ENCODE measurements at places on chromosomes 16 and 17. TPM values are rescaled to one million over a fixed set of nuclear protein-coding genes. Genes with fewer than 3 reads are reported as not detected.
A peak's percentile ranks its signal among the peaks of the same experiment; 100 is the strongest.

GRCh38 chr17:74868251-74868907, 4.4 kb downstream of the FDXR start:
- no peak overlapping the region for H3K27ac ChIP-seq
- DNase-seq = no peak
- peaks cover 3% of the 10 kb centered on the region for H3K4me1 ChIP-seq
- H3K36me3 ChIP-seq = no peaks in the 10 kb centered on the region

The SHISA9 gene
- not detected for total RNA-seq

- H3K27ac ChIP-seq = no peak overlapping the region
- no peaks in the 10 kb centered on the region for H3K27me3 ChIP-seq
- peaks cover 5% of the 10 kb centered on the region for H3K4me1 ChIP-seq
- no peak for DNase-seq
Measured at GRCh38 chr16:29321585-29321984, 84.9 kb downstream of the NPIPB11 start.

The FADS6 gene
- total RNA-seq = not detected

The SLC38A8 gene
- total RNA-seq = not detected

The MYH2 gene
- not detected for total RNA-seq

The TMEM235 gene
- total RNA-seq = not detected

DNA sequence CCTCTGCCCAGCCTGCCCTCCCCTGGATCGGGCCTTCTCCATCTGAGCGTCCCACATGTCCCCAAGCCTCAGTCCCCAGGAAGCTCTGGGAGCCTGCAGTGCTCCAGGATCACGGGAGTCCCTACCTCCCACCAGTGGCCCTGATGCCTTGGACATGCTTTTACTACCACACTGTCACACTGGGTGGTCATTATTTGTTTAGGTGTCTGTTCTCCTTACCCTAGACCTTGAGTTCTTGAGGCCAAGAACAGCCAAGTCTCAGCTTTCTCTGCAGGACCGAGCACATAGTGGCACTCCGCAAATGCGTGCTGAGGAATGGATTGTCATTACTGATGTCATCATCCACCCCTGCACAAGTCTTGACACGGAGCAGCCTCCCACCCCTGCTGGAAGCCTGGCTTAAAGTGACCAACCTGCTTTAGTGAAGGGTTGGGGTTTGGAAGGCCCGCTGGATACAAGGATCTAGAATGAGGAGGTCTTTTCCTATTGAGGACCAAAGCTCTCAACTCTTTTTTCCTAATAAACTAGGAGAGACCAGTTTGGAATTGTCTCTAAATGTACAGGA, 132.9 kb upstream of the CRHR1 start:
- H3K4me3 ChIP-seq = no peak overlapping the region
- no peak for DNase-seq
- no peaks in the 10 kb centered on the region for H3K36me3 ChIP-seq
- H3K4me1 ChIP-seq = no peaks in the 10 kb centered on the region

- H3K27ac ChIP-seq = no peak overlapping the region
- no peaks in the 10 kb centered on the region for H3K36me3 ChIP-seq
- no peak for DNase-seq
- peaks cover 40% of the 10 kb centered on the region for H3K27me3 ChIP-seq
- no peak overlapping the region for H3K4me3 ChIP-seq
Measured at GRCh38 chr16:30030011-30030685, 923 bp downstream of the TLCD3B start.

The ACSM2A gene
- not detected for total RNA-seq

DNA sequence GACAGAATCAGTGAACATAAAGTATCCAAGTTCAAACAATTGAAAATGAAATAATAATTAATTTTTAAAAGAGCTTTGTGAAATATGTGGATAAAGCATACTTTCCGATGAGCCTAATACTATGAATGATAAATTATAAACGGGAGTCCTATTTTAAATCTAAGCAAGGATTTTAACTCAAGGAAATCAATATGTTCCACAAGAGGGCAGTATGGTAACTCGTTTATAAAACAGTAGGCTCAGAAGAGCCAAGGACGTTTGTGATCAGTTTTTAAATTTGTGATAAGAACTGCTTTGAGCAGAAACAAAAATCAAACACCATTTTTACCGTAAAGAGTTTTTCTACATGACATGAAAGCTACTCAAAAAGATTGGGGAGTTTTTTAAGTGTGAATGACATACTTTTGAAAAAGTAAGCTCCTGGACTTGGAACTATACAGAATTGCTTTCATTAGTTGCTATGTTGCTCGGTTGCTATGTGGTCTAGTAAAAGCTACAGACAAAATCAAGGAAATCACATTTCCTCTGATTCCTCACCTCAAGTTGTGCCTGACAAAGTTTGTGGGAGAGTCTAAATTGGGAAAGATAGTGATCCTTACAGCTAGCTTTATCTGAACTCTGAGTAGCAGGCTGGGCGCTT, 11.8 kb upstream of the TEKT1 start:
- H3K27me3 ChIP-seq = no peaks in the 10 kb centered on the region
- DNase-seq = no peak
- H3K4me1 ChIP-seq = no peaks in the 10 kb centered on the region
- H3K4me3 ChIP-seq = no peak overlapping the region

DNA sequence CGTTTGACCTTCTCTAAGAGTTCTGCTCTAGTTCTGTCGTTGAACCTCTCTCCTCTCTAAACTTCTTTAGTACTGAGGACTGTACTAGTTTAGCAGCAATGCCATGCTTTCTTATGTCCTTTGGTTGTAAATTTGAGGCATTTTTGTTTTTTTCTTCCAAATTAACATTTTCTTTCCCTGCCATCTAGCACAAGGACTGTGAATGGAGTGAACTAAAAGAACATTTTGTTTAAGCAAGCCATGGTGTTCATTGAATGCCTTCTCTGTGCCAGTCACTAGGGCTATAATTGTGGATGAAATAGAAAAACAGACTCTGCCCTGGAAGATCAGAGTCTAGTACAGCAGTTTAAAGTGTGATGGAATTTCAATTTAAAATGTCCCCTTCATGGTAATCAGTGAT, 137.9 kb downstream of the FTO start:
- no peak overlapping the region for H3K4me3 ChIP-seq
- H3K27me3 ChIP-seq = no peaks in the 10 kb centered on the region
- H3K27ac ChIP-seq = no peak overlapping the region
- no peaks in the 10 kb centered on the region for H3K4me1 ChIP-seq

DNA sequence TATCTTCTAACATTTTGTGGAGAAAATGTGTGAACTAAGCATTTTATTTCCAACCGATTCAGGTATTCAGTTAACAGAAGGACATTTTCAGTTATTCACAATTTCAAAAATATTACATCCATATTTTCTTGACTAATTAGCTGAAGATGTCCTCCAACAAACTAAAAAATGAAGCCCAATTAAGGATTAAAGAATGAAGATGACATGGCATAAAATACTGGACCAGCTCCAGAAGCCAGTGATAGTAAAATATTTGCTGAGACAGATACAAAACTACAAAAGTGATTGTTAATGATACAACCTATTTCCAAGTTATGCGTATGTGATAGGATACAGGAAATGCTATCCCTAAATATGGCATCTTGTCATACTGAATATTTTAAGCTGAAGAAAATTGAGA, 48.6 kb downstream of the PMP22 start:
- H3K4me1 ChIP-seq = no peaks in the 10 kb centered on the region
- H3K36me3 ChIP-seq = no peaks in the 10 kb centered on the region
- no peaks in the 10 kb centered on the region for H3K27me3 ChIP-seq
- H3K4me3 ChIP-seq = no peak overlapping the region
- DNase-seq = no peak
- H3K27ac ChIP-seq = no peak overlapping the region

DNA sequence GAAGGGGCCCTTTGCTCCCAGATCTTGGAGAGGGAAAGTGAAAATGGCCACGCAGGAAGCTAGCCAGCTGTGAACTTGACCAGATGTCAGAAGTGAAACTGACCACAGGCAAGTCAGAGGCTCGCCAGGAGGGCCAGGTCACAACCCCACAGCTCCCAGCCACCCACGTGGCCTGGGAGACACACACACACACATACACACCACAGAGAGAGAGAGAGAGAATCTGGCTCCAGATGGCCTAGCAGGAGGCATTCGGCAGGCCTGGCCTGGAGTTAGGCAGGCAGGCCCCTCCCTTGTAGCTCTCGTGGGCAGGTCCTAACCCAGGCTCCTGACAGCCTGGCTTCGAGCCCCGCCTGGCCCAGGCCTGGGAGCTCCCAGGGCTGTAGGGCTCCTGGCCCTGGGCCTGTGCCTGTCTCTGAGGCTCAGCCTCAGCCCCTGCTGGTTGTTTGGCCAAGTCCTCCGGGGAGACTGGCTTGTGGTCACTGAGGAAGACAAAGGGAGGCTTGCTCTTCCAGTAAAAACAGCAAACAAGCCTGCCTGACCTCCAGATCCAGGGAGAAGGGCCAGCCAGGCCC, 20.2 kb downstream of the NGFR start:
- no peaks in the 10 kb centered on the region for H3K36me3 ChIP-seq
- no peaks in the 10 kb centered on the region for H3K27me3 ChIP-seq
- no peak overlapping the region for H3K4me3 ChIP-seq

The PRR15L gene
- 0.29 TPM for total RNA-seq

GRCh38 chr16:81514568-81515258, 70.1 kb downstream of the CMIP start:
- H3K4me3 ChIP-seq = no peak overlapping the region
- H3K4me1 ChIP-seq = no peaks in the 10 kb centered on the region
- no peak overlapping the region for H3K27ac ChIP-seq
- DNase-seq = no peak
- no peaks in the 10 kb centered on the region for H3K36me3 ChIP-seq
- H3K27me3 ChIP-seq = no peaks in the 10 kb centered on the region

- H3K27ac ChIP-seq = no peak overlapping the region
- no peaks in the 10 kb centered on the region for H3K27me3 ChIP-seq
- H3K4me3 ChIP-seq = no peak overlapping the region
Measured at GRCh38 chr17:82690786-82691489, 7.6 kb downstream of the RAB40B start.

- no peak overlapping the region for H3K27ac ChIP-seq
- H3K4me3 ChIP-seq = no peak overlapping the region
- H3K27me3 ChIP-seq = no peaks in the 10 kb centered on the region
Measured at GRCh38 chr16:89446975-89447293, 43.4 kb downstream of the ANKRD11 start.

- DNase-seq = no peak
- H3K4me1 ChIP-seq = peaks cover 20% of the 10 kb centered on the region
- H3K36me3 ChIP-seq = no peaks in the 10 kb centered on the region
- H3K27me3 ChIP-seq = no peaks in the 10 kb centered on the region
- H3K27ac ChIP-seq = peak overlapping the region; percentile 94
Measured at GRCh38 chr16:70705056-70705455, 19.2 kb upstream of the MTSS2 start.

DNA sequence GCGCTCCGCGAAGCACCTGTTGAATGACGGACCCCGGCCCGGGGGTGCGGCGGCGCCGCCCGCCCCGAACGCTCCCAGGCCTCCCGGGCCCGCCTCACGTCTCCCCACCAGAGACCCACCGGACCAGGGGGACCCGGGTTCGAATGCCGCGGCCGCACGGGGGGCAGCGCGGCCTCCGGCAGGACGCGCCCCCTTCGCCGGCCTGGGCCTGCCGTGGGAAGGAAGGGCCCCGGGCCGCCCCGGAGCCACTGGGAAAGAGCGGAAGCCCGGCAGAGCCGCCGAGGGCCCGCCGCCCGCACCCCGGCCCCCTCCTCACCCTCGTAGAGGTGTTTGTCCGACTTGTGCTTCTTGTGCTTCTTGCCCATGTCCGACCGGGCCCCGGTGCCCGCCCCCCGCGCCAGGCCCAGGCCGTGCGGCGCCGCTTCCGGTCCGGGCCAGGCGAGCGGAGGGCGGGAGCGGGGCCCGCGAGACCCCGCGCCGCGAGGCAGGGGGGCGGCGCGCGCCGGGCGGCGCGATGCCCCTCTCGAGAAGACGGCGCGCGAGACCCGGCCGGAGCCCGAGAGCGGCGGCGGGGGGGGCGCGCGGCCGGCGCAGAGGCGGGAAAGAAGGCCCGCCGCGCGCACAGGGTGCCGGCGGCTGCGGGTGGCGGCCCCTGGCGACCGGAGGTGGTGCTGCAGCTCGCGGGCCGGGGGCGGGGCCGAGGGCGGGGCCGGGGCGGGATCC, at the start of gene BRD7:
TSS of gene BRD7 (minus strand) at position 579 of the 723 bp plus-strand sequence. CDS start at position 365, 214 bp downstream.
- peak within 1 kb of the TSS; percentile 100 for H3K4me3 ChIP-seq
- no peaks in the 10 kb centered on the region for H3K36me3 ChIP-seq
- peak within 1 kb of the TSS; percentile 84 for H3K27ac ChIP-seq
- no peaks in the 10 kb centered on the region for H3K27me3 ChIP-seq
- no peaks in the 10 kb centered on the region for H3K4me1 ChIP-seq

DNA sequence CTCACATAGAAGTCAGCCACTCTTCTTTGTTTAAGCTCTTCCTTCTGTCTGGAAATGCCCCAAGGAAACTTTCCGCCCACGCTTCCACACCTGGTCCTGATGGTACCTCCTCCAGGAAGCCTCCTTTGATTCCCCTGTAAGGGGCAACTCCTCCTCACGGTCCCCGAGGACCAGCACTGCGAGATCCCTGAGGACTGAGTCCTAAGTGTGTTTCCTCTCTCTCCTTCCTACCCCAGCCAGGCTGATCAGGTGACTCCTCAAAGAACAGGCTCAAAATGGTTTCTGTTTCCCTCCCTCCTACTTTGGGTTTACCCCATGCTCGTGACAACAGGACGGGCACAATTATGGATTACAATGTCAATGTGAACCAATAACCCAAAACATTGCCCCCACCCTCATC, 63.0 kb upstream of the MED9 start:
- no peak overlapping the region for H3K27ac ChIP-seq
- no peaks in the 10 kb centered on the region for H3K4me1 ChIP-seq
- H3K36me3 ChIP-seq = no peaks in the 10 kb centered on the region
- no peak overlapping the region for H3K4me3 ChIP-seq

The ARL17B gene
- total RNA-seq = 17.7 TPM

The NAGS gene
- total RNA-seq = 3.4 TPM

DNA sequence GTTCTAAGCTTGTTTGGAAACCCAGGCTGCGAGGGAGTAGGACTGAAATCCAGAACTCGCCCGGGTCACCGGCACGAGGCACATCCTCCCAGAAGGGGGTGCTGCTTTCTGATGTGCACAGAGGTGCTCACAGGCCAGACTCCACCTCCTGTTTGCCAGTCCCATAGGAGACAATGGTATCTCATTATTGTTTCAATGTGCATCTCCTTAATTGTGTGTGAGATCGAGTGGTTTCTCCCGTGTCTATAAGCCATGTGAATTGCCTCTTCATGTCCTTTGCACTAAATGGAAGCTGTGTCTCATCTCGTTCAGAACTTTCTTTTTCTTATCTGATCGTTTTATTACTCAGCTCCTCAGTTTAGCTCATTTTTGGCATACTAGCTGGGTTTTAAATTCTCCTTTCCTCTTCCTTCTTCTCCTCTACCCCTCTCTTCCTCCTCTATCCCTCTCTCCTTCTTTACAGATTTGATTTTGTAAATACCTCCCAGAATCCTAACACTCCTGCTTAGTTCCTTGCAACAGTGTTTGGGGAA, 32.1 kb upstream of the PRKCB start:
- no peaks in the 10 kb centered on the region for H3K36me3 ChIP-seq
- no peak overlapping the region for H3K27ac ChIP-seq
- DNase-seq = peak; percentile 22
- H3K27me3 ChIP-seq = no peaks in the 10 kb centered on the region
- H3K4me1 ChIP-seq = no peaks in the 10 kb centered on the region

The PLXDC1 gene
- total RNA-seq = 45.1 TPM

- H3K36me3 ChIP-seq = no peaks in the 10 kb centered on the region
- DNase-seq = peak; percentile 45
- no peaks in the 10 kb centered on the region for H3K27me3 ChIP-seq
- H3K27ac ChIP-seq = peak overlapping the region; percentile 83
- peaks cover 20% of the 10 kb centered on the region for H3K4me1 ChIP-seq
Measured at GRCh38 chr17:77735081-77735565, 223.4 kb upstream of the TNRC6C start.
